ENCODE measurements at places on chromosomes 12 and 14.

DNA sequence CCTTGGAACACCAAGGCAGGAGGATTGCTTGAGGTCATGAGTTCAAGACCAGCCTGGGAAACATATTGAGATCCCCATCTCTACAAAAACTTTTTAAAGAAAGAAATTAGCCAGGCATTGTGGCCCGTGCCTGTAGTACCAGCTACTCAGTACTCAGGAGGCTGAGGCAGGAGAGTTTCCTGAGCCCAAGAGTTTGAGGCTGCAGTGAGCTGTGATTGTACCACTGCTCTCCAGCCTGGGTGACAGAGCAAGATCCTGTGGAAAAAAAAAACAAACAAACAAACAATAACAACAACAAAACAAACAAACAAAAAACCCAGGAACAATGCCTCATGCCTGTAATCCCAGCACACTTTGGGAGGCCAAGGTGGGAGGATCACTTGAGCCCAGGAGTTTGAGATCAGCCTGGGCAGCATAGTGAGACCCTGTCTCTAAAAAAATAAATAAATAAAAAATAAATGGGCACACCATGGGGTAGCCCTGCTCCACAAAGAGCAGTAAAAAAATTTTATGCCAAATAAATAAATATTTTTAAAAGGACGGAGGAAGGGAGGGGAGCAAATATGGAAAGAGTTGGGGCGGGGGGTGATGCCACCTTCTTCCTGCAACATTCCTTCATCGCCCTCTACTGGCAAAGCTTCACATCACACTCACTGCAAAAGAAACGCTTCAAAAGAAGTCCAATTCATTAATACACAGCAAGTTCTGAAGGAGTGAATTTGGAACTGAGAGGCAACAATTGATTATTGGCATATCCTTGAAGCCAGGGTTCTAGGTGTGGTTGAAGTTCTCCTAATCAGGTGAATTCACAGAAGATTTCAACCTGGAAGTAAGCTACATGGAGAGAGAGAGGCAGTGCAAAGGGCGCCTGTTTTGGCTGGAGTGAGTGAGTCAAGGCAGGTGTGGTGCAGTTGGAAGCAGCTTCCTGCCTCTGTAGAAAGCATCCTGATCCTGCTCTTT, 8.8 kb upstream of the GNPTAB start:
- DNase-seq, result peak; percentile 44

- no peak for DNase-seq
Measured at GRCh38 chr14:54901380-54902142, 1.1 kb downstream of the GCH1 start.

DNA sequence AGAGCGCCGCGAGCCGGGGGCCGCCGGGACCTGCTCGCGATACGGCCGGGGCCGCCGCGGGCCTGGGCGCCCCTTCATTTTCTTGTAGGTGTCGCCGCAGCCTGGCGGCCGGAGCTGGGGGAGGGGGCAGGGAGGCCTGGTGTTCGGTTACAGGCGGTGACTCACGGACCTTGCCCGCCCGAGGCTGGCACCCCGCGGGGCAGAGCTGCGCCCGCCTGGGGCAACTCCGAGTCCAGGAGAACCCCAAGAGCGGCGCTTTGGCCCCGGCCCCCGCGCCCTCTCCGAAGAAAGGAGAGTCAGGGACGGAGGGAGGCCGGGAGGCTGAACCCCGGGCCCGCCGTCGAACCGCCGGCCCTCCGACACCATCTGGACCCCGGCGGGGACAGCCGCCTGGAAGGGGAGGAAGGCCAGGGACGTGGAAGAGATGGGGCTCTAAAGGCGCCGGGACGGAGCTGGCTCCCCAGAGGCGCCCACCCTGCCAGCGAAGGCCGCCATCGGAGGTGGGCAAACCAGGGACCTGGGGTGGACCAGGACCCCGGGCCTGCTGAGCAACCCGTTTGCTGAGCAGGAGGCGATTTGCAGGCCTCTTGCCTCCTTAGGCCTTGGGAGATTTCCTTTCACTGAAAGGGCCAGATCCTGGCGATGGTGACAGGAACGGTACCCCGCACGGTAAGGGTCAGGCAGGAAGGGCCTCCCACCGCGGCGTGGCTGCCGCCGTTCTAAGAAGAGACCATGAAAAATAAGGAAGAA, 843 bp upstream of the NUAK1 start:
- peak; percentile 13 for DNase-seq

GRCh38 chr12:26443309-26443708, 247.9 kb downstream of the SSPN start:
- no peak for DNase-seq

DNA sequence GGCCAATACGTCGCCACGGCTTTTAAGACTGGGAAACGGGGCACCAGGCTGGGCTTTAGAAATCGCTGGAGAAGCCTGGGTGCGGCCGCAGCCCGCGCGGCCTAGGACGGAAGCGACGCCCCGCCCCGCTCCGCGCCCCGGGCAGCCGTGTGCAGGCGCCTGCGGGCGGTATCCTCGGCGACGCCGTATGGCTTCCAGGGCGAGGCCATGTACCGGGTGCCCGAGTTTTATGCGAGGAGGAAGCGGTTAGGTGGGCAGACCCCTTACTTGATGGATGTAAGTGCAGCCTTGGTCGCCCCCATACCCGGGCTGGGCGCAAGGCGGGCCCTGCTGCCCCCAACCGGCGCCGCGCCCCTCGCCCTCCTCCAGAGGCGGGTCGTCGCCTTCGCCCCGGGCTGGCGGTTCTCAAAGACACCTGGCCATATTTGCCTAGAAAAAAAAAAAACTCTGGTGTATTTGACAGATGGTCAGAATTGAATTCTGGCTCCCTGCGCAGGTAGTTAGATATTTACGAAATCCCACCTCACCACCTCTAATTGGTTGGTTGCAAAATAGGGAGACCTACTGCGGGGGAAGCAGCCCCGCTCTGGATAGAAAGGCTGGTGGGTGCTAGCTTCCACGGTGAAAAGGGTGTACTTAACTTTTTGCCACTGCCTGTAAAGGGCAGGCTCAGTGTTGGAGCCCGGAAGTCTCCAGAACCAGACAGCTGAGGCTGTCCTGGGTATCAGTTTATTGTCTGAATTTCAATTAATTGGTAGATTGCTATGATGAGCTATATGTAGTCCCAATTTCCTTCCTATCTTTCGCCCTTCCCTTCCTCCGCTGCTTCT, at the start of gene PPP1R36:
Gene PPP1R36, plus strand, starts transcription at position 171 of the 830 bp plus-strand sequence. Its CDS starts 37 bp downstream, at position 208.
- DNase-seq, result no peak

GRCh38 chr14:55706893-55707292, 126.9 kb downstream of the KTN1 start:
- DNase-seq, result no peak

DNA sequence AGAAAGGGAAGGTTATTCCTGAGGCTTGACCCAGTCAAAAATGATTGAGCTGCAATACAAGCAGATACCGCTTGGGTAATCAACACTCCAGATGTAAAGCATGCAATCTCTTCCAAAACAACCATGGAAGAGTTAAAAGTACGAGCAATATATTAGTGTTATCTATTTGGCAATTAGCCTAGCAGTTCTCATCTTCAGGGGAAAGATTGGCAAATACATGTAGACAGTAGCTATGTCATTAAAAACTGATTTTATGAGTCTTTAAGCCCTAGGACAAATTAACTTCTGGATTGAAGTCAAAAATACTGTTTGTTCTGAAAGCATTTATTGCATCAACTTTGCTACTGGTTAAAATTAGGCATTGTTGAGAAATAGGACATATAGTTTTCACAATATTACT, 9.3 kb upstream of the GYS2 start:
- no peak for DNase-seq

GRCh38 chr14:35406506-35407305, 2.2 kb upstream of the NFKBIA start:
- DNase-seq, result no peak

DNA sequence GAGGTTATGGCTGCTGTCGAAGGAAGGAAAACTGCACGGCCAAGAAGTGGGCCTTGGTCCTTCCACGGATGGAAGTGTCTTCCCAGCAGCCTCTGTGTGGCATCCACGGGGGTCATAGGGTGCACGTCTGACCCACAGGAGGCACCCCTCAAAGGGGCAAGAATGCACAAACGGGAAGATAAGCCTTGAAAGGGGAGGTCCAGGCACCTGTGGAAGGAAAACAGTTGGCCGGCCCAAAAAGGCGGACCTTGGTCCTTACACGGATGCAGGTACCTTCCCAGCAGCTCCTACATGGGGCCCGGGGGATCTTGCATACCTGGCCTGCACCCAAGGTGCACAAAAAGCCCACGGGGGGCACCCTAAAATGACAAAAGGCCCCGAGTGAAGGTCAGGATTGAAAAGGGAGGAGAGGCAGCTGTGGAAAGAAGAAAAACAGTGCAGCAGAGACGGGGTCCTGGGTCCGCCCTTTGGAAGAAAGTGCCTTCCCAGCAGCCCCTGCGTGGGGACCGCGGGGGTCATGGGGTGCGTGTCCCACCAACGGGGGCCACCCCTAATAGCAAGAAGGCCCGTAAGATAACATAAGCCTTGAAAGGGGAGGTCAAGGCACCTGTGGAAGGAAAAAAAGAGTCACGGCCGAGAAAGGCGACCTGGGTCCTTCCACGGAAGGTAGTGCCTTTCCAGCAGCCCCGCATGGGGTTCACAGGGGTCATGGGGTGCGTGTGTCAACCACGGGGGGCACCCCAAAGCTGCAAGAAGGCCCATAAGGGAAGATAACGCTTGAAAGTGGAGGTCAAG, 276.1 kb downstream of the ALG10 start:
- DNase-seq, result no peak

DNA sequence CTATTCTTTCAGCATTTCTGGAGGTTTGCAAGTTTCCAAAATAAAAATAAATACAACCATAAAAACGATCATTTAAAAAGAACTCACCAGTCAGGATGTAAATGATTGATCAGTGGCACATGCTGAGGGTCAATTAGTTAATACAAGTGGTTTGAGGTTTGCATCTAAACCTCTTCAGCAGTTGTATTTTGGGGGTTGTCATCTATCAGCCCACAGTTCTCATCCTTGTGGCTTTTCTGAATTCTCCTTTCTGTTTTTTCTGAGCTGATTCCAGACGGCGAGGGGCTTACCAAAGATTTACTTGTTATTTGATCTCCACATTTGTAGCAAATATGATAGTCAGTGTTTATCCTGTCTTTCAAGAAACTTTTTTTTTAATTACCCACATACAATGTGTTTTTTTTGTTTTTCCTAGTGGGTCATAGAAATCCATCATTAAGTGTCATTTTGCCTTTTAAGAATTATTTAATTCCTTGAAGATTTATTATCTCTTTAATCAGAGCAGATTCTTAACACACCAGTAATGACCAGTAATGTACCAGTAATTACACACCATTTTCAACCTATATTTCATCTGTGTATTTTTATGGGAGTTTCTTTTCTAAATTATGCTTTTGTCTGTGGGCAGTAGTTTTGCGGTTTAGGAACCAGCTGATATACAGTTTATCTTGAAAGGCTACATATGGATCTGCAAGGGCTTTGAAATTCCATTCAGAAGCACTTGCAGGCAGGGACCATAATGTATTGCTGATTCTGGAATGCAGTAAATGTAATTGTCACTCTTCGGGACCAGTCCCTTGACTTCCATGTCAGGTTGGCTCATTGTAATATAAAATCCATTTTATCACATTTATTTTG, 56.3 kb upstream of the DAAM1 start:
- DNase-seq, result no peak

GRCh38 chr12:51823875-51824565, 24.5 kb downstream of the FIGNL2 start:
- no peak for DNase-seq

DNA sequence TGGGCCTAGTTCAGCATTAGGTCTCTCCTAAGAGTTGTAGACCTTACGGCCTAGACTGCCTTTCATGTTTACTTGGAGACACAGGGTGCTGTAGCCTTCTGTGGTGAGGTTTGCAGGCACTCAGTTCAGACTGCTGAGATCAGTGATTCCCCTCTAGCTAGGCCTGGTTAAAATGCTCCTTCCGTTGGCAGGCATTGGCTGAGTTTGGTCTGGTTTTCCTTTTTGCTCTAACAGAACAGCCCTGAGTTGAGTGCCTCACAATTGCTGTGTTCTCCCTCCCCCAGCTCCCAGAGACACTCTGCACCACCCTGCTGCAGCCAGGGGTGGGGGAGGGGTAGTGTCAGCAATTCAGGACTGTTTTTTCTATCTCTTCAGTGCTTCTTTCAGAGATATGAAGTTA, 178.9 kb upstream of the DYRK2 start:
- DNase-seq, result no peak

DNA sequence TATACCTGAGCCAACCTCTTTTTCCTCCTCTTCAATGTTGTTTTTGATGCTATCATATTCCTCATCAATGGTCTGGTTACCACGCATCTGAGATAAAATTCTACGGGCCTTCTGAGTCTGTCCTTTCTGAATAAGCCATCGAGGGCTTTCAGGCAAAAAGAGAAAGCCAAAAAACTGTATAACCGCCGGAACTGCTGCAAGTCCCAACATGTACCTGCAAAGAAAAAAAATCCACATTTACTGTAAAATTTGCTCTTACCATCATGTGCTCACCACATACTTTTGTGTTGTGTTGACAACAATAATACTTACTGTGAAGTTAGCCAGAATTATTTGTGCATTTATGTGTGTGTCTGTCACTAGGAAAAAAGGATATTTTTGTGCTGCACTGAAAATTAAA, 77.6 kb downstream of the SLC2A13 start:
- no peak for DNase-seq

- DNase-seq, result no peak
Measured at GRCh38 chr14:38994731-38995130, 108.3 kb downstream of the SEC23A start.

DNA sequence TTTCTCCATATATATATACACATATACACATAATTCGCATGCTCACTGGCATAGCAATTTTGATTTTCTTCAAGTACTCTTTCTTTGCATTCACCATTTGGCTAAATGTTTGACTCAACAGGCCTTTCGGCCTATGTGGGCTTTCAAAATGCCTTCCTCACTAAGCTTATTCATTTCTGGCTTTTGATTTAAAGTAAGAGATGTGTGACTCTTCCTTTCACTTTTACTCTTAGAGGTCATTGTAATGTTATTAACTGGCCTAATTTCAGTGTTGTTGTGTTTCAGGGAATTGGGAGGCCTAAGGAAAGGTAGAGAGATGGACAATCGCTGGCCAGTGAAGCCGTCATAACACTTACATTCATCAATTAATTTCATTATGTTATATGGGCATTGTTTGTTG, 14.5 kb upstream of the KLRD1 start:
- DNase-seq, result no peak

GRCh38 chr12:115437061-115437567, 753.1 kb upstream of the TBX3 start:
- DNase-seq, result no peak

DNA sequence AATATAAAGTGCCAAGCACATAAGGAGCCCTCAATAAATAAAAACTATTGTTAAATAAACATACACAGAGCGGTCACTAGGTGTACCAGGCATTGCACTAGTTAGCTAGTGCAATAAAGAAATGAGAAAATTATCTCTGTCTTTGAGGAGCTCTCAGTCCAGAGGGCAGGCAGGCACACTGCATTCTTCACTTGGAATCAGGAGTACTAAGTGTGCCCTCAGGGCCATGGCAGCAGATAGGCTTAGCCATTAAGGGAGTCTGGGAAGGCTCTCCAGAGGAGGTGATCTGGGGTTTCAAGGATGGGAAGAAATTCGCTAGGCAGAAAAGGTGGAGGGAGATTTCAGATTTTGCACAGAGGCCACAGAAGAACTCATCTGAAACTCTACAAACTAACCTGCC, 9.1 kb downstream of the ABCD4 start:
- no peak for DNase-seq
